Inflammatory macrophage (primary cell): ENCODE measurements at places on chromosomes 1 and 21.
A peak's percentile ranks its signal among the peaks of the same experiment; 100 is the strongest.

- no peak for DNase-seq
These were observed 130.9 kb downstream of the UCK2 start for GRCh38 chr1:165958306-165958705.

- peak; percentile 54 for DNase-seq
These were observed 172.3 kb downstream of the SIPA1L2 start for GRCh38 chr1:232457595-232457994.

DNA sequence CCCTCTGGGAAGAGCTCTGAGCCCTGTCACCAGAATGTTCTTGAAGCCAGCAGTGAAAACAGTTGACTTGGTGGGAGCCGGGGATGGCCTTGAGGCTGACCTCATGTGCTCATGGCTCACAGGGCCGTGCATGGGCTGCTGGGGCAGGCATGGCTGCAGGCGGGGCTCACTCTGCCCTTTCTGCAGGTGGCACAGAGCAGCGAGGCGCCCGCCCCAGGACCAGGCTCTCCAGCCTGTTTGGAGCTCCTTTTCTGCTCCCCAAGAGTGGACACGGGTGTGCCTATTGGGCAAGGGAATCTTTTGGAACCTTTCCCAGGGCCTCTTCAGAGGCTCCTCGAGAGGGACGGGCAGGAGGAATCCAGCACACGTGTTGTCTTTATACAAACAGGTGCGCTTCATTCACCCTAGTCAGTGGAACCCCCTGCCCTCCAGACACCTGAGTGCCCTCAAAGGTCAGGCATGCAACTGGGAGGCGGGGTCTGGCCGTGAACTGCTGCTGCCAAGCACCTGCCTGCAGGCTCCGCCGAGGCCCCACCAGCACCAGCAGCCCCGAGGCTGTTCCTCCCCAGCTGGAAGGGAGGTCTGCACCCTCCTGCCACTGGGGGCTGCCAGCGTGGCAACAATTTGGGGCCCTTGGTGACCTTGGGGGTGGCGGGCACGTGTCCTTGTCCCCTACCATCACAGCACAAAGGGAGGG lies 2.6 kb upstream of the TTC34 start:
- DNase-seq = no peak

DNA sequence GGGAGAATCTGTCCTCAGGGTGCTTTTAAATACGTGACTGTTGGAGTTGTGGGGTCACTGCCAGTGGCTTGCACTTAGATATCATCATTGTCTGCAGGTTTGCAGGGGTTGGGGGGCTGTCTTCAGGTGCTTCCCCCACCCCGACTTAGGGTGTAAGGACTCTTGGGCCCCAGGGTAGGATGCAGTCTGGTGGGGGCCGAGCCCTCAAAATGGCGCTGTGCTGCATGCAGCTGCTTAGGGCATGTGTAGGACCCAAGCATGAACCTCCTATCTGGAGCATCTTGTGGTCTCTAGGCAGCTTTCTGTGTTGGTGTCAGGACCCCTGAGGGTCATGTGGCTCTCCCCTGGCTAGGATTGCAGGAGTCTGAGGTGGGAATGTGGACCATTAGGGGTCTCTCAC lies 55.6 kb upstream of the B3GALT2 start:
- no peak for DNase-seq

DNA sequence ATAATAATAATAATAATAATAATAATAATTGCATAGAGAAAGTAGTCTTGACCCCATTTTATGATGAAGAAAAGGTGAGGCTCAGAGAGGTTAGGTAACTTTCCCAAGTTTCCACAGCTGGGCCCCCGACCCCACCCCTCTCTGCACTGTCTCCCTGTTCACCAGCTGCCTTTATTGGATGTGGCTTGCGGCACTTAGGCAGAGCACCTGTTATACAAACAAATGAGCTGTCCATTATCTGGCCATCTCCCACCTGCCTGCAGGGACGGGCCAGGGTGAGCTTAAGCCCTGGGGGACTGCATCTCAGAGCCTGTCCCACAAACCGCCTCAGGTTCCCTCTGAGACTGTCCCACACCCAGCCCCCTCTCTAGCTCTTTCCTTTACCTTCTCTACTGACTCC lies 10.1 kb upstream of the EFNA1 start:
- DNase-seq = no peak

DNA sequence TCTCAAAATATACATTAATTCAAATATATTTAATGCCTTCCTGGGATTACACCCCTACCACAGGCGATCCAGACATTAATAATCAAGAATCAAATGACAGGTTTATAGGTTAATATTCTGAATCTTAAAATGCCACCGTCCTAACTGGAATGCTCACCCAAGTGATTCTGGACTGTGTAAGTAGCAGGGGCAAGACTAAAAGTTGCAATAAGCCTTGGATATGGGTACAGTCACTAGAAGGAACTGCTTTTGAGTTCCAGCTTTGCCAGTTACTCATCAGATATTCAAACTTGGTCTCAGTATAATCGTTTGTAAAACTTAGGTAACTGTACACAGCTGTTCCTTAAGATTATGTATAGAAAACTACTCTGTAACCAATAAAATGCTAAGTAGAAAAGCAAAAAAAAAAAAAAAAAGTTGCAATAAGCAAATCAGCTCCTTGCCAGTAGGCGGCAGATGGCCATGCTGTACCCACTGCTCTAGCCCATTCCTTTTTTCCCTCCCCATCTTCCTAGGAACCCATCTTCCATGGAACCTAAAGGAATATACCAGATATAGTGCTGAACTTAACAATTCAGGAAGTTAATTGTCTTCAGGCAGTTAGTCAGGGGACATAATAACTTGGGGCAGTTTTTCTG lies 10.5 kb downstream of the RO60 start:
- DNase-seq = no peak

DNA sequence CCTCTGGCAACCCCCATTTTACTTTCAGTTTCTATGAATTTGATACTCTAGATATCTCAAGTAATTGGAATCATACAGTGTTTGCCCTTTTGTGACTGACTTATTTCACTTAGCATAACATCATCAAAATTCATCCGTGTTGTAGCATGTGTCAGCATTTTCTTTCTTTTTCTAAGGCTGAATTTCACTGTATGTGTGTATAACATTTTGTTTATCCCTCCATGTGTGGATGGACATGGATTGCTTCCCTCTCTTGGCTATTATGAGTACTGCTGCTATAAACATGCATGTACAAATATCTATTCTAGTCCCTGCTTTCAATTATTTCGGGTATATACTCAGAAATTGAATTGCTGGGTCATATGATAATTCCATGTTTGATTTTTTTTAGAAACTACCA lies 97.3 kb downstream of the MAP3K21 start:
- DNase-seq = no peak
